Stimulated activated CD4-positive, alpha-beta T cell treated with anti-CD3 and anti-CD28 coated beads, Interleukin-15, amount 100 ng/mL, for 1 hour (primary cell): ENCODE measurements at places on chromosomes 3 and 15.

GRCh38 chr3:190026154-190026553 is 94.5 kb downstream of the P3H2 start:
- DNase-seq, result no peak

- no peak for DNase-seq
Observed at GRCh38 chr15:71730277-71731144, 79.8 kb upstream of the NR2E3 start.

- DNase-seq, result no peak
Observed at GRCh38 chr3:38689346-38689745, 39.9 kb upstream of the SCN5A start.

DNA sequence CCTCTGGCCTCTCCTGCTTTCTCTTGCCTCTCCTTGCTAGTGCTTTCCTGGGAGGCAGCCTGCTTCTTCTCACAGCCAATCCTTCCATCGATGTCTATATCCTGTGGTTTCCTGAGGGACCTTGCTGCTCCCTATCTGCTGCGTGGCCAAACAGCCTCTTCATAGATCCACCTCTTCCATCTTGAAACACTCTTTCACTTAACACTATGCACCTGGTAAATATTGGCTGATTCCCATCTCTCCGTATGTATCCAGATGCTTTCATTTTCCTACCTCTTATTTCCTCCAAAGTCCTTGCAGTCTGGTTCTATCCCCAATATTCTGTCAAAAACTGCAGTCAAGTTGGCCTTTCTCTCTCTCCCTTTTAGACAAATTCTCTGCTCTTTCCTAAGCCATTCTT is 205.2 kb upstream of the CFAP20DC start:
- no peak for DNase-seq

DNA sequence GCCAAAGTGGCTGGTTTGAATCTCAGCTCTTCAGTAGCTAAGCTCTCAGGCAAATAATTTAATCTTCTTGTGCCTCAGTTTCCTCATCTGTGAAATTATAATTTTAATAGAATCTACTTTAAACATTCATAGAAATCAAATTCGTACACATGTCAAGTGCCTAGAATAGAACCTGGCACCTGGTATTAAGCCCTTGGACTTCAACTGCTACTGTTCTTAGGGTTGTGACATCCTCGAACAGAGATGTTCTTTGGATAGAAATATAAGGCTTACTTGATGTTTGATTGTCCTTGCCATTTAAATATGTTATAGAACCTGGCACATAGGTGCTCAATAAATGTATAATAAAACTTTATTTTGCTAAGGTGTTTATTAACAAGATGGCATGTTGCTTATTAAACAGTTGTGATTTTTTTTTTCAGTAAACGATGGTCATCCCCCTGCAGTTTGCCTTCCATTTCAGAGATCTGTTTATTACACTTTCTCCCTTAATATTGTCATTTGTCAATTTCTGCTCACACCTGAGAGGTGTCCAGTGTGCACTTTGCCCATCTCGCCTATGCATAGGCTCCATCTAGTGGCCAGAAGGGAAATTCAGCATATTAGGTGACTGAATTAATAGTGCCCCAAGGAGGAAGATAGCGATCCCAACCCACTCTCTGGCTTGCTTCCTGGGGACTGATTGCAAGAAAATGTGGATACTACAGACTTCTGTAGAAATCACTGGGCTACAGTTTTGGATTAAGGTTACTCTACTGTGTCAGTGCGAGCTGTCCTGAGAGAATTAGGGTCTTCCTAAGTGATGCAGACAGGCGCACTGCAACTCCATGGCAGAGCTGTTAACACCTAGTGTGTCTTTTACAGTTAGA is 10.7 kb downstream of the IGF1R start:
- DNase-seq, result no peak

DNA sequence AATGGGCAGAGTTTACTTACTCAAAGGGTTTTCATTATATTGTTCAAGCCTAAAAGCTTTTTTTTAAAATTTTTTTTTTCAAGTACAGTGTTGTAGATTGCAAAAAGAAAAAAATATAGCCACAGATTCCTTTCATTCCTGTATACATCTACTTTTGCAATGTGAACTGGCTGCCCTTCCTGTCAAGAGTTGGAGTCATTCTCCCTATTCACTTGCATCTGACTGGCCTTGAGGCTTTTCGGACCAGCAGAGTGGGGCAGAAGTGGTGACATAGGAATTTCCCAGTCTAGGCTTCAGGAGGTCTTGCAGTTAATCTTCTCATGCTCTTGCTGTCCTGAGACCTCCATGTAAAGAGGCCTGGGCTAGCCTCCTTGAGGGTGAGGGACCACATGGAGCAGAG is 218.3 kb upstream of the CFAP20DC start:
- DNase-seq, result no peak

DNA sequence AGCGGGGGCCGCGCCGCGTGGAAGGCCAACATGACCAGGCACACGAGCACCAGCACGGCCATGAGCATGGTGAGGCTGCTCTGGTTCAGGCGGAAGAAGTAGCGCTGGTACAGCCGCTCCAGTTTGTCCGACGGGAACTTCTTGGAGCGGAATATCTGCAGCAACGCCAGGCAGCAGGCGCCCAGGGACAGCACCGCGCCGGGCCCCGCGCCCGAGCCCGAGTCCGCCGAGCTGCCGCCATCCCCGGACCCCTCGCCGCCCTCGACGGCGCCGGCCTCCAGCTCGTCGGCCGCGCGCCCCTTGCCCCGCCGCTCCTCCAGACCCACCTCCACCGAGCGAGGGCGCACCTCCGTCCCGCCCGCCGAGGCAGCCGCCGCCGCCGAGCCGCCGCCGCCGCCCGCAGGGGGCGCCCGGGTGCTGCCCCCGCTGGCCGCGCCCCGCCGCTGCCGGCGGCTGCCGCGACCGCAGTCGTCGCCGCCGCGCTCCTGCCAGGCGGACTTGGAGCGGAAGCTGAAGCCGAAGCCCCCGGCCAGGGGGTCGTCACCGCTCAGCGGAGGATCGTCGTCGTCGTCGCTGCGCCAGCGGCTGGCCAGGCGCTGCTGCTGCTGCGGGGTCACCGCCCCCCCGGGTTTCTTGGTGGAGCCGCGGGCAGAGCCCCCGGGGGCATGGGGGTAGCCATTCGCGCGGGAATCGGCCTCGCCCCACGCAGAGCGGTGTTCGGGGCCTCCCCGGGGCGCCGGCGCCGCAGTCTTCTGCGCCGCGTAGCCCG is 957 bp downstream of the ADCY5 start:
- no peak for DNase-seq

- DNase-seq, result no peak
Observed at GRCh38 chr3:52779837-52780585, 2.6 kb downstream of the ITIH1 start.

GRCh38 chr3:66472313-66473134 is 28.3 kb downstream of the LRIG1 start:
- DNase-seq, result no peak

DNA sequence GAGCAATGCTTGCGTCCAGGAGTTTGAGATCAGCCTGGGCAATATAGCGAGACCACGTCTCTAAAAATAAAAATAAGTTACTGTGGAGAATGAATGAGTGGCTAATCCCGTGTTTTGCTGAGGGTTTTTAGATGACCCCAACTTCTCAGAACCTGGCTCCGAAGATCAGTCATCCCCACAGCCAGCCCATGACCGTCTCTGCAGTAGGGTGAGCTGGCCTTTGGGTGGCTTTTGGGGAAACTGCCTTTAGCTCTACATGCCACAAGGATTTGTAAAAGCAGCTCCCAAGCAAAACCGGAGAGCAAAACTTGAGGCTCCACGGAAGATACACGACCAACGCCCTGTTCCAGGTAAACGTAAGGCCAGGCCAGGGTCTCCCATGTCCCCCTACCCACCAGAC is 39.2 kb upstream of the TFRC start:
- DNase-seq, result no peak
